ENCODE measurements at places on chromosomes 6 and 20. TPM values are rescaled to one million over a fixed set of nuclear protein-coding genes. Genes with fewer than 3 reads are reported as not detected.

DNA sequence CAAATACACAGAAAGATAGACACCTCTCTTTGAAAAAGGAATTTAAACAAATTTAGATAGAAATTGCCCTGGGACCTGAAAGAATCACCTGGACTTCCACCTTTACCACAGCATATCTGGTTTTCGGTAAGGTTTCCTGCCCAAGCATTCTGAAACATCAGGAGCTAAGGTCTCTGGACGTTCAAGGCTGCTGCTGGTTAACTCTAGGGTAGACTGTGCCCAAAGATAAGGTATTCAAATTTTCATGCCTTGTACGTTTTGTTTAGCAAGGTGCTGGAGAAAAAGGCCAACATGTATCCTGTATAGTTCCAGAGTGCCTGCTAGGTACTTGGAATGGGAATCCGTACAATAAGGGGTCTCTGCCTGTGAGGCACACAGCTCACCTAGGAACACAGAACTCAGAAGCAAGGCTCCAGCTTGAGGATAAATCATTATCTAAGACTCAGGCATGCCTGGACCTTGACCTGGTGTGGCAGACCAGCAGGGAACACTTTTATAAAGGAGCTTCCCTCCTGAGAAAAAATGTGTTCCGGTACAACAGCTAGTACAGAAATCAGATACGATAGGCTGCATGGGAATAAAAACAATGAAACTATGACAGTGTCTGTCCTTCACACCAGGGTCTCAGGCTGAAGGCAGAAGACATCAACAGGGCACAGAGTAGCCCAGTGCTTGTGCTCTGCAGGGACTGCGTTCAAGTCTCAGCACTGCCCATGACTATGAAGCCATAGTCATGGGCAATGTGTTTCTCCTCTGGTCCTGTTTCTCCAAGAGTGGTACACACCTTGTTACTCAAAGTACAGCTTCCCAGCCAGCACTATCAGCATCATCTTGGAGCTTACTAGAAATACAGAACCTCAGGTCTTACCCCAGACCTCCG, 70.4 kb downstream of the METTL24 start:
- DNase-seq = no peak

DNA sequence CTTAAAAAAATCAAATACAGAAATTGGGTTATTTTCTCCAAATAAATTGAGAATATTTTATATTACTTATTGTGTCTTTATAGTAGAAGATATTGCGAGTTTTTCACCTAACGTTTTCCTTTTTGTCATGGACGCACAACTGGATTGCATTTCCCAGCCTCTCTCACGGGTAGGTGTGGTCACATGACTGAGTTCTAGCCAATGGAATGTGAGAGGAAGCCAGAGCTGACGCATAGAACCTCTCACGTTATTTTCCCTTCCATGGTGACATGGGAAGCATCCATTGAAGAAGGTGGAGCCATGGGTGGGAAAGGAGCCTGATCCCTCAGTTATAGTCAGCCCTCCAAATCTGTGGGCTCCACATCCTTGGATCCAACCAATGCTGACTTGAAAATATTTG, 155.9 kb upstream of the UST start:
- DNase-seq = no peak

DNA sequence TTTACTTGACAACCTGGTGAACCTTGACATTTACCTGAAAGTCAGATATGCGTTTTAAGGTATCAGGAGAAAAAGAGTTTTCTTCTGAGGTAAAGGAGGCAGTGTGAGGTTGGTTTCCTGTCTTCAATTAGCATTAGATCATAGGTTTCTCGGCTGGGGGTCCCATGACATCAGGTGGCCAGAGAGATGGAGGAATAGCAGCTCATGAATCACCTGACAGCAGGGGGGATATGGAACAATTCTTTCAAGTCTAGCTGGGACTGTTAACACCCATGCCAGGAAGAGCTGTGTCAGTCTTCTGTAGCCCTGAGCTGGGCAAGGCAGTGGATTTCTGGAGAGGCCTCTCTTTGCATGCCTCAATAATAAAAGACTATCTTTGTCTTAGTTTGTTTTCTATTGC, 108.0 kb upstream of the TMEM170B start:
- no peak for DNase-seq

The HDGFL1 gene
- total RNA-seq = not detected

DNA sequence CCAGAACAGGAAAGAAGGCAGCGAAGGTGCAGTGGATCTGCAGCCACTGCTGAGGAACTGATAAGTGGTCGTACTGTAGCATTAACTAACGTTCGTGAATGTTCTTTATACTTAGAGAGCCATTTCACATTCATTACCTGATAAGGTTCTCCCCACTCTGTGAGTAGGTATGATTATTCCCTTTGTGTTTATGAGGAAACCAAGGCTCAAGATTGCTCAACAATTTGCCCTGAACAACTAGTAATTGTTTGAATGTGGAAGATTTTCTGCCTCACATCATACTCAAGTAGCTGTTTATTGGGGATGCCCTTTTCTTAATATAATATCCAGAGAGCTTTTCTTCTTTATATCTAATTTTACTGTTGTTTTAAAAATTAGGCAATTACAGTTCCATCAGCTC, 24.9 kb upstream of the ELOVL5 start:
- no peak for DNase-seq

- no peak for DNase-seq
Measured at GRCh38 chr6:24659561-24659960, 7.1 kb downstream of the TDP2 start.

GRCh38 chr20:58175836-58176235, 52.6 kb downstream of the ANKRD60 start:
- no peak for DNase-seq

The RBL1 gene
- total RNA-seq = 6.4 TPM

- DNase-seq = no peak
Measured at GRCh38 chr20:3421985-3422384, 14.5 kb upstream of the DNAAF9 start.

- DNase-seq = no peak
Measured at GRCh38 chr20:43751167-43752050, 24.6 kb upstream of the GTSF1L start.

GRCh38 chr6:56815436-56815835, 139.5 kb upstream of the BEND6 start:
- no peak for DNase-seq

DNA sequence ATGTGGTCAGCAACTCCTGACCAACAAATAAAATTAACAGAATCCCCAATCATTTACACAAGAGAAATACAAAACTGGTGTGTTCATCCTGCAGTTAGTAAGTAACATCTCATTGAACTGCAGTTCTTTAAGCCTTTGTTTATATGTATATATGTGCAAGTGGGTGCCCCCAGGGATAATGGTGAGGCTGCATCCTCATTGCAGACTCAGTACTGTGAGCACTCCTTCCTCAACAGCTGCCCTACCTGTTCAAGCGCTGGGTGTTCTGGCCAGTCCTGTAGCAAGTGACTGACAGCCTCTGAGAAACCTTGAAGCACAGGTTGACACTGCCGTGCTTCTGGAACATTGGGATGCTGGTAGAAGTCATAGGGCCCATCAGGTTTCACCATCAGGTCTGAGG, 49.8 kb upstream of the LYRM2 start:
- DNase-seq = no peak

DNA sequence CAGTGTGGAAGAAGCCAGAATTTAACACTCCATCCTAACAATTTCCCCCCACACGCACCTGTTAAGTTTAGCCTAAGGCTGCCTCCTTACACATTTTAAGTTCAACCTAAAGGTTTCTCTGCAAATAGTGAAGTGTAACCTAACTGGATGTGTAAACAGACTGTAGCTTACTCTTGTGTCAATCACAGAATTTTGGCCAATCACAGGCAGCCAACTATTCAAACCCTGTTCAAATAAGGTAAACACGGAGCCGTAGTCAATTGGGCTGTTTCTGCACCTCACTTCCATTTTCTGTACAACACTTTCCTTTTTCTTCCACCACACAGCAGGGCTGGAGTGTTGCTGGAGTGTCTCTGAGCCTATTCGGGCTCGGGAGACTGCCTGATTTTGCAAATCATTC, 92.1 kb downstream of the ISM1 start:
- DNase-seq = no peak

The SLC22A2 gene
- total RNA-seq = not detected

The MRPS10 gene
- 35.2 TPM for total RNA-seq

The DEF6 gene
- total RNA-seq = 5.2 TPM

DNA sequence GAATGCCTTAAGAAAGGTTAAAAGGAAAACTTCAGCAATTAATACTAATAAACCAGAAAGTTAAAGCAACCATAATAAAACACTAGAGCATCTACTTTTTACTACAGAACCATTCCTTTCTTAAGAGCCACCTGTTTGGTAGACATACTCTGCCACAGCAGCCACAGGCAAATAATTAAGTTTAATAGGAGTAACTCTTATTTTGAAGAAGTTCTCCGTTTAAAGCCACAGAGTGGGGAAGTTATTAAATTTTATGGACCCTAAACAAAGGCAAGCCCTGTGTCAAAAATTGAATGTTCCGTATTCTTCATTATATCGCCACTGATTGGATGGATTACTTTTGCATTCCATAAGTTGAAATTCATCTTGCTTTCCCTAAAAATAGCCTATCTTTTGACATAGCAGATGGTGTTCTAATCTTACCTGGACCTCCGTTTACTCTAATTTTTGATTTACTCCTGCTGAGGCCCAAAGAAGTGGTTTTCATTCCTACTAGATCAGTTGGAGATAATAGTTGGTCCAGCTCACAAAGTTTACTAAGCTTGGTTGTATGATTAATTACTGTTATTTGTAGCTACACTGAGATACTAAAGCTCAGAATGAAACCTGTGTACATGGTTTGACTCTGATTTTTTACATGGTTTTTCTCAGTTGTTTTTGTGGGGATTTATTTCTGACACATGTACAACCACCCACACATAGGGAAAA, 140.4 kb upstream of the SUPT3H start:
- DNase-seq = no peak

DNA sequence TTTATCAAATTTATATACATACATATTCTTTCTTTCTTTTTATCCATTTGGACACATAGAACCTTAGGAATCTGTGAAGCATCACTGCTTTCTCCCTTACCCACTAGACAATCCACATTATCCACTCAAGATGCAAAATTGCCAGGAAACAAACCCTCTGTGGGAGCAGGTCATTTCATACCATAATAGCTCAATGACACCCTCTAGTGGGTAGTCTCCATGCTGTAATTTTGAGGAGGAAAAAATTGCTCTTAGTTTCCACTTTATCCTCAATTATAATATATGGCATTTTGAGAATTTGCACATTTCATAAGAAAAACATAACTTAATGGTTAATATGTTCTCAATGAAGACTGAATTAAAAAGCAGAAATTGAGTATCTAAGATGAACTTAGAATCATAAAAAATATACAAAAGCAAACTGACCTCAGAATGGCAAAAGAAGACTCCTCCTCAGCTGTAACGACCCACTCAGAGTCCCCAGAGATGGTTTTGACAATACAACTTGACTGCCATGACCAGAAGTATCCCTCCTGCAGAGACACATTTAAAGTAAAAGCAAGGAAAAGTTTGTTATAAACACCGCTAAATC, 164.1 kb downstream of the FRK start:
- no peak for DNase-seq

DNA sequence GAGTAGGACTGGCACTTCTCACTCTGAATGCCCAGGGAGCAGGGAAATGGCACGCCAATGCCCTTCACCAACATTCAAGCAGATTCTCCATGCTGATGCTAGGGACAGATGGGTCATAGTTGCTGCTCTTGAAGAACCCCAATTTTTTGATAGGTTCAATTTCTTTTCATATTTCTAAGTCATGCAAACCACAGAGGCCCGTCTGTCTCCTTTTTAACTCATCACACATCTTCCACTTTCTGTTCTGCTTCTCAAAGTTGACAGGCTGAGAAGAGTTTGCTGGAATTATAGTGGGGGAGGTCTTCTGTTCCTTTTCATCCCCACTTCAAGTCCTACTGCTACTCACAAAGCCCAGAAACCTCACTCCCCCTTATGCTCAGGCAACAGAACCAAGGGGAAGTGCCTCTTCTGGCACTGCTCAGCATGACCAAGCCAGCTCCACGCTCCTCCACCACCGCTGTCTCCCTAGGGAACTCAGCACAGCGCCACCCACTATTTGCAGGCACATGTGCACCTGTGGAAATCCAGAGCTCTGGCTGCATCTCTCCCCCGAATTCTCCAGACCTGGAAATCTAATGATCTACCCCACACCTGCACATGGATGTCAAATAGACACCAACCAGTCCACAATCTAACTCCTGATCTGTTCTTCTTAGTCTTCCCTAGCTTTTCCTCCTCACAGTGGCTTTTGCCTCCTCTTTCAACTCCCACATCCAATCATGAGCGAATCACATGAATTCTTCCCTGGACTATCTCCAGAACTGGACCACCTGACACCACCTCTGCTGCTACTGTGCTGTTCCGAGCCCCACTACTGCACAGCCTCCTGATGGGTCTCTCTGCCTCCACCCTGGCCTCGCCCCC, 10.7 kb downstream of the ZBTB24 start:
- peak; percentile 84 for DNase-seq

The DNAH8 gene
- total RNA-seq = 0.11 TPM

DNA sequence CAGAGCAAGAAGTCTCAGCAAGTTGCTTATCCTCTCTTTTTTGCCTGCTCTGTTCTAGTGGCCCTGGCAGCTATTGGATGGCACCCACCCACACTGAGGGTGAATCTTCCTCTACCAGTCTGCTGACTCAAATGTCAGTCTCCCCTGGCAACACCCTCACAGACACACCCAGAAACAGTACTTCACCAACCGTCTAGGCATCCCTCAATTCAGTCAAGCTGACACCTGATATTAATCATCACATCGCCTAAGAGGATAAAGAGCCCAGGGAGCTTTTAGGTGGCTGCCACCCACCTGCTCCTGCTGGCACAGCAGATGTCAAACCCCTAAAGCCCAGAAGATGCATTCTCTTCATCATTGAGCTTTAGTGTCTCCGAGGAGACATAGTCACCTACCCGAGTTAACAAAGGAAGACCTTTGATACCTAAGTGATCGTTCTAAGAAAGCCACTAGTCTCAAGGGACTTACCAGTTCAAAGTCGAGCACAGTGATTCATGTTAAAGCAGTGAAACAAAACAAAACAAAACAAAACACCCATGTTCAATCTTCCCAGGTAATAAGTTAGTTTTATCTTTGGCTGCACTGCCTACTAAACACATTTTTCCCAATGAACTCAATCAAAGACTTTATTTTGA, 97.7 kb upstream of the KCNQ5 start:
- DNase-seq = no peak

- DNase-seq = no peak
Measured at GRCh38 chr20:63323357-63323981, 30.5 kb downstream of the COL20A1 start.
